ENCODE measurements at places on chromosomes 6 and 20.

DNA sequence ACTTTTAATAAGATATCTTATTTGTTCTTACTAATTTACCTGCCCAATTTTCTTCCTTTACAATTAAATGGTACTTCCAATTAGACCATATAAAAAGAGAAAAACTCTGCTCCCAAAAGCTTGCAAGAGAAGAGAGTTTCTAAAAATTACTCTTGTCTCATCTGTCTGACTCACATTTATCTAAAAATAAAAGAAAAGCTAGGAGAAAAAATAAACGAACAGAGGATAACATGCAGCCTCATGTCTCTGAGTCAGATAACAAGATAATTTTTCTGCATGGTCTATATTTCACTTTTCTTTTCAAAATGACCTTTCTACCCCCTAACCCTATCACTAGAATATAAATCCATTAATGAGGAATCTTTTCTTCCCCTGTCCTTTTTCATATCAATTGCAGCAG, 127.2 kb upstream of the TCF21 start:
- DNase-seq, result no peak

GRCh38 chr20:4026093-4026601, 10.8 kb upstream of the RNF24 start:
- DNase-seq, result no peak

DNA sequence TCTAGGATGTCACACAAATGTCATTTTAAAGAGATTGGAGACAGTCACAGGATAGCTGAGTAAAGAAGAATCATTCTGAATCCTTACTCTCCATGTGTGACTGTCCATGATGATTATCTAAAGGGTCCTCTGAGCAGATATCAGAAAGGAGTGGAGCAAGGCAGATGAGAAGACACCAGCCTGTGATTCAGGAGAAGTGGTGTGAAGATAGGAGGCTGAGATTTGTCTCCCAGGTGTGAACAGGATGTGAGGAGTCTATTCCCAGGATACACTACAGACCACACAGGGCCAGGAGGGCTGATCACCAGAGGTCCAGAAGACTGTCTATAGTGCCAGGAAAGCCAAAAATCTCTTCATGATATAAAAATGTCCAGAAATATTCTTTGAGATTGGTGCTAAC, 27.0 kb downstream of the RWDD2A start:
- DNase-seq, result no peak

- no peak for DNase-seq
These were observed 305.8 kb downstream of the TFAP2C start for GRCh38 chr20:56934888-56935287.

GRCh38 chr20:59783641-59784010, 149.8 kb downstream of the SYCP2 start:
- no peak for DNase-seq

DNA sequence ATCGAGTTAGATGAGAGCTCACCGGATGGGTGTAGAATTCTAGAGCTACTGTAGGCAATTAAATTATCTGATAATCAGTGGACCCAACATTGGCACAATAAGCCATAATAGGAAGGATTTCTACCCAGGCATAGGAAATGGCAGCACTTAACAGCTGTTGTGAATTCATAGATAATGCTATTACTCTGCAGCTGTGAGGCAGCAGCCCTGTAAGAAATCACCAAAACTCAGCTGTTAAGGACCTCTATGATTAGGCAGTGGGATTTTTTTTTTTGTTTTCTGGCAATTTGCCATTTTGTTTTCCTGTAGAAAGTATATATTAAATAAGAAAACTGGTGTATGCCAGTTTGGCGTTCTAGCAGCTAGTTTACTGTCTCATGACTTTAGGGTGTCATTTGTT, 609.1 kb upstream of the SLC35B3 start:
- no peak for DNase-seq

- no peak for DNase-seq
These were observed 14.4 kb upstream of the CST7 start for GRCh38 chr20:24934716-24935115.

- no peak for DNase-seq
These were observed 280.8 kb downstream of the ADGB start for GRCh38 chr6:146879406-146880117.

- DNase-seq, result no peak
These were observed 52.8 kb upstream of the AKIRIN2 start for GRCh38 chr6:87754828-87755227.

DNA sequence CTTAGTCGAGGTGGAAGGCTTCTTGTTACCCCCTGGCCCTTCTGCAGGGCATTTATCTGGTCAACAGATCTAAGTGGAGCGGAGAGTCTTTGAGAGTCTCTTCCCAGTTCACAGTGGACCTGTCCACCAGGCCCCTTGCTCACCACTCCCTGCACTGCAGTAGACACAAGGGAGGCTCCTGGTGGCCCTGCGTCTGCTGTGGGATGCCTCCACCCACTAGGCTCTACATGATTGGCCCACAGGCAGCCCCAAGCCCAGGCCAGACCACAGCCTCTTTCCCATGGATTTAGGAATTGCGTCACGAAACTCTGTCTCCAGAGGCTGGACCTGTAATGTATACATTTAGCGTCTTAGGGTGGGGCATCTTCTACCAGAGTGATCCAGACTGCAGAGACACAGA, 28.4 kb downstream of the TBC1D7 start:
- no peak for DNase-seq

DNA sequence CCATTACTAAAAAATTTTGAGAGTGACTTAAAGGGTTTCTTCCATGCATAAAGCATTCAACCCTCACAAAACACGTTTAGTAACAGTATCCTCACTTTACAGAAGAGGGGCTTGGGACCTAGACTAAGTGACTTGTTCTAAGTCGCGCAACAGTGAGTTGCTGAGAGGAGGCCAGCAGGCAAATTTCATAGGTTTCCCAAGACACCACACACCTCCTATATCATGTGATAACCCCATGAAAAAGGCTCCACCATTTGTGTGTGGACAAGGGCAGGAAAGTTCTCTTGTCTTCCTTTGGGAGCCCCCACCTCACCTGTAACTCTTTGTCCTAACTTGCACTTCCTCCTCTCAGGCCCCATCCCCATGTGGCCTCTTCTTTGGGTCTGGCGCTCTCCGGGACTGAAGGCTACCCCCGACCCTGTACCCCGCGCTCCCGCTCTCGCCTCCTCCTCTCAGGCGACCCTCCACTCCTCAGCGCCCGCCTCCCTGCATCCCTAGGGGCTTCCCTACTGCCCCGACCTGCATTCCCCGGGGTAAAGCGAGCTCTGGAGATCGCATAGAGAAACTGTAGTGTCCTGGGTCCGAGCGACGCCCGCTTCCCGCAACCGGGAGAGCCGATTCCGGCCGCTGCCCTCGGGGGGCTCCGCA, 392 bp downstream of the PSMB8 start:
- DNase-seq, result no peak

DNA sequence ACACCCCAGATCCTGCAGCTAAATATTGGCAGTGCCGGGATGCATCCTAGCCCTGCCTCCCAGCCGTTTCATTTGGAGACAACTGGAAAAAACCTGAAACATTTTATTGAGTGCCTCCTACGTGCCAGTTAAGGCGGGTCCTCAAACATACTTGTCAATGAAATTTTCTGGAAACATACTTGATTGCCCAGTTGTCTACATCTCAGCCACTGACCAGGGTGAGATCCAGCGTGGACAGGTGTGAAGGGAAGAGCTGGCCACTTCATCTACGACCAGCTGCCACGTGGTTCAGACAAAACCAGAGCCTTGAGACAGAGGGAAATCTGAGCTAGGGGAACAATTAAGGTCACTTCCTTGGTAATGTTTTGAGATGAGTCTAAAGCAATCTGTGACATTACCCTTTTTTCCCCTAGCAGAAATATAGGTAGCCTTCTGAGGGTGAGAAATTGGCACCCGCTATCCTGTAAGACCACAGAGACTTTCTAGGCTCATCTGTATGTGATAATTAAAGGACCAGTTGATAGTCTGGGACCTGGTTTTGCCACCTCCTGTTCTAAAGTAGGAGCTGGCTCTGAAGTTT, 116.3 kb upstream of the MTHFD1L start:
- DNase-seq, result no peak

DNA sequence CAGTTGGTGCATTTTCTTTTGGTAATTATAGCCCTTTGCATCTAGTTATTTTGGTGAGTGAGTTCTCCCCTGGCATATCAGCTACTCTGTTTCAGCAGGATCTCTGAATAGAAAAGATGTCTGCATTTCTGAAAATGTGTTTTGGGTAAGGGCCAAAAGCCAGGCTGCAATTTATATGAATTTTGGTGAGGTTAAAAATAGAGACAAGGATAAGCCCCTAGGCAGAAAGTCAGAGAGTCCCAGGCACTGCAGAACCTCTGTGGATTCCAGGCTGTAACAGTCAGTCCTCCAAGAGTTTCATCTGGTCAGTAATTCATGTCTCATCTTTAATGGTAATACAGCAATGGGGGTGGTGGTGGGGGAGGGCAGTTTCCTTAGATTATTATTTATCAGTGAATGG, 53.0 kb downstream of the HDGFL1 start:
- no peak for DNase-seq
